ENCODE measurements at places on chromosomes 2 and 18. TPM values are rescaled to one million over a fixed set of nuclear protein-coding genes. Genes with fewer than 3 reads are reported as not detected.
A peak's percentile ranks its signal among the peaks of the same experiment; 100 is the strongest.

GRCh38 chr2:223418131-223418530, 184.0 kb downstream of the SCG2 start:
- H3K36me3 ChIP-seq, result no peaks in the 10 kb centered on the region
- no peak overlapping the region for H3K27ac ChIP-seq
- no peak overlapping the region for H3K4me3 ChIP-seq
- DNase-seq, result no peak

DNA sequence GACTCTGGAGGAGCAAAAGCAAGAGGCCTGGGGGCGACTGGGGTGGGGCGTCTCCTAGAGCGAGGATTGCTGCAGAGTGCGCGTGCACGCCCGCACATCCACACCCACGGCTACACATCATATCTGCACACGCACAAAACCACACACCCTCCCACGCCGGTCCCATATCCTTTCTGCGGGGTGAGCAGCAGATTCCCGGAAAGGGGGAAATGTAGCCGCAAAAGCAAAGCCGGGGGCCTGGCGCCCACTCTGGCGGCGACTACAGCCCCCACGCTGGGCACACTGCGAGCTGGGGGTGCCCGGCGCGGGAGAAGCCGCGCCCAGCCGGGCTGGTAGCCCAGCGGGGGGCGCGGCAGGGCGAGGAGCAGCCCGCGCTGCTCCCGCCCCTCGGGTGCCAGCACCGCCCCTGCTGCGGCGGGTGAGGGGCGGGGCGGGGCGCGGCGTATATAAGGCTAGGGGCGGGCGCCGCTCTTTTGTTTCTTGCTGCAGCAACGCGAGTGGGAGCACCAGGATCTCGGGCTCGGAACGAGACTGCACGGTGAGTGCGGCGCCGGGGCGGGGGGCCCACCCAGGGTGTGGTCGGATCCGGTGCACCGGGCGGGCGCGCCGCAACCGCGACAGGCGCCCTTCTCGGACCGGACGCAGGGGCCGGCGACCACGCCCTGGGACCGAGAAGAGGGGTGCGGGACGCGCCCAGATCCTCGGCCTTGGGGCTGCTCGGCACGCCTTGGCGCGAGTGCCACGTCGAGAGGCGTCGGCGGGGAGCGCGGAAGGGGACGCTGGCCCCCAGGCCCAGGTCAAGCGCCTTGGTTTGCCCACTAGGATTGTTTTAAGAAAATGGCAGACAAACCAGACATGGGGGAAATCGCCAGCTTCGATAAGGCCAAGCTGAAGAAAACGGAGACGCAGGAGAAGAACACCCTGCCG, at the start of gene TMSB10:
TMSB10 (plus strand) TSS at position 476 of the 927 bp plus-strand sequence.
- peak within 1 kb of the TSS; percentile 92 for H3K4me3 ChIP-seq
- peaks cover 1% of the 10 kb centered on the region for H3K27me3 ChIP-seq
- no peaks in the 10 kb centered on the region for H3K36me3 ChIP-seq
- peak within 1 kb of the TSS; percentile 72 for H3K27ac ChIP-seq

DNA sequence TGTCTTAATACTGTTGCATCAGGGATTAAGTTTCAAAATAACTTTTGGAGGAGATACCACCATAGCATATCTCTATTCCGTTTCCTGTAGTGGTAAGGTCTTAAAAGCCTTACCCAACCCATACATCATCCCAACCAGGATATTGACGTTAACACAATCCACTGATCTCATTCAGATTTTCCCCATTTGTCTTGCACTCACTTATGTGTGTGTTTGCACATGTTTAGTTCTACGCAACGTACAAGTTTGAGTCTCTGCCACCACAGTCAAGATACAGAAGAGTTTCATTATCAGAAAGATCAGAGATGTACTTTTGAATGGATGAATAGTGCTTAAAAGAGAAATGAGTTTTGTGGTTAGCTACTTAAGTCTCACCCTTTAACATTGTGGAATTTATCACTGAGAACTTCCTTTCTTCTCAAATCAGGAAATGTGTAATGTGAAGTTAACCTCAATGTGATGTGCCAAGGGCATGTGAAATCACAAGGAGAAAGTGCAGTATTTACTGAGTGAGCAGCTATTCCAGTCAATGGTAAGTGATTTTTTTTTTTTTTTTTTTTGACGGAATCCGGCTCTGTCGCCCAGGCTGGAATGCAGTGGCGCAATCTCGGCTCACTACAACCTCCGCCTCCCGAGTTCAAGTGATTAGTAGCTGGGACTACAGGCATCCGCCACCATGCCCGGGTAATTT, 69.2 kb upstream of the EPHA4 start:
- H3K27ac ChIP-seq, result no peak overlapping the region
- H3K36me3 ChIP-seq, result no peaks in the 10 kb centered on the region
- no peak overlapping the region for H3K4me3 ChIP-seq
- peaks cover 5% of the 10 kb centered on the region for H3K4me1 ChIP-seq
- no peak for DNase-seq

LYPD6 gene
- polyA plus RNA-seq, result not detected

CAPN13 gene
- 3.3 TPM for polyA plus RNA-seq

KYNU gene
- polyA plus RNA-seq, result 1.2 TPM

All from aorta (tissue), 5 donors.